ENCODE measurements at places on chromosomes 6 and 20.

- DNase-seq = no peak
Observed at GRCh38 chr6:156029286-156029985, 573.8 kb upstream of the NOX3 start.

DNA sequence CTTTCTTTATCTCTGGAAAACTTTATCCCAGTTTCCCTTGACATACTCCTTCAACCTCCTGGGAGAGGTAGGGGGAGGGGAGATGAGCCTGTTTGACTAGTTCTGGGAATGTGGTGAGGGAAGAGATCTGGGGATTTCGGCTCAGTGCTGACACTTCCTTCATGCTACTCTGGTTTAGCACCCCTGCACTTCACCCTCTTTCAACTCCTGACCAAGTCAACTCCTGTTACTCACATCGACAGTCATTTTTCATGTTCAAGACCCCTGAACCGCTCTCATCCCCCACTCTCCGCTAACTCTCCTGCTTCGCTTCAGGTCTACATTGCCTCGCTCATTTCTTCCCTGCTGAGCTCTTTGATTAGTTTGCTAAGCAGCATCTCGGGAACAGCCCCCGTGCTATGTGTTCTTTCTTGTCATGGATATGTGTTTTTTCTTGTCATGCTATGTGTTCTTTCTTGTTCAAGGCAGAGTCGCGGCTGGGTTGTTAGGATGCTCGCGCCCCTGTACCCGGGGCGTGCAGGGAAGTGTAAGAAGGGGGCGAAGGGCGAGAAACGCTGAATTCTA is 16.6 kb upstream of the TRIM27 start:
- peak; percentile 67 for DNase-seq

GRCh38 chr6:10099529-10100140 is 315.2 kb downstream of the TFAP2A start:
- no peak for DNase-seq

DNA sequence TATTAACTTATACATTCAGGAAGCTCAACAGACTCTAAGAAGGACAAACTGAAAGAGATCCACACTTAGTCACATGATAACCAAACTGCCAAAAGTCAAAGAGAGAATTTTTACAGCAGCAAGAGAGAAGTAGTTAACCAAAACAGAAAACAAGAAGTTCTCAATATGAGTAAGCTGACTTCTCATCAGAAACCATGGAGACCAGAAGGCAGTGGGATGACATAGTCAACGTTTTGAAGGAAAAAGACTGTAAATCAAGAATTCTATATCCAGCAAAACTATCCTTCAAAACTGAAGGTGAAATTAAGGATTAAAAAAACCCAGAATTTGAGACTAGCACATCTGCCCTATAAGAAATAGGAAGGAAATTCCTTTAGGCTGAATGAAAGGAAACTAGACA is 60.4 kb downstream of the COL19A1 start:
- DNase-seq = no peak

DNA sequence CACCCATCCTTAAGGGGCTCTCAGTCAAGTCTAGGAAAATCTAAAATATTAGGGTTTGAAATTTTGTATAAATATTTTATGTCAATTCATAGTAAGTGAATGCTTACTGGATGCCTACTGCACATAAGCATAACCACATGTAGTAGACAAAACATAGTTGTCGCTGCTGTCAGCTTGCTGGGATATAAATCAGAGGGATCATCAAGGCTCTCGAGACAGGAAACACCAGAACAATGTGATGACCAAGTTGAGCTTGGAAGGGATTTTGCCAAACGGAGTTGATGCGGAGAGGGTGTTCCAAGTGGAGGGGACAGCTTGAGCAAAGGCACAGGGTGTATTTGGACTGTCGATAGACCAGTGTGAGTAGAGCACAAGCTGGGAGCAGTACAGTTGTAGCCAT is 105.8 kb upstream of the SUPT3H start:
- DNase-seq = no peak

DNA sequence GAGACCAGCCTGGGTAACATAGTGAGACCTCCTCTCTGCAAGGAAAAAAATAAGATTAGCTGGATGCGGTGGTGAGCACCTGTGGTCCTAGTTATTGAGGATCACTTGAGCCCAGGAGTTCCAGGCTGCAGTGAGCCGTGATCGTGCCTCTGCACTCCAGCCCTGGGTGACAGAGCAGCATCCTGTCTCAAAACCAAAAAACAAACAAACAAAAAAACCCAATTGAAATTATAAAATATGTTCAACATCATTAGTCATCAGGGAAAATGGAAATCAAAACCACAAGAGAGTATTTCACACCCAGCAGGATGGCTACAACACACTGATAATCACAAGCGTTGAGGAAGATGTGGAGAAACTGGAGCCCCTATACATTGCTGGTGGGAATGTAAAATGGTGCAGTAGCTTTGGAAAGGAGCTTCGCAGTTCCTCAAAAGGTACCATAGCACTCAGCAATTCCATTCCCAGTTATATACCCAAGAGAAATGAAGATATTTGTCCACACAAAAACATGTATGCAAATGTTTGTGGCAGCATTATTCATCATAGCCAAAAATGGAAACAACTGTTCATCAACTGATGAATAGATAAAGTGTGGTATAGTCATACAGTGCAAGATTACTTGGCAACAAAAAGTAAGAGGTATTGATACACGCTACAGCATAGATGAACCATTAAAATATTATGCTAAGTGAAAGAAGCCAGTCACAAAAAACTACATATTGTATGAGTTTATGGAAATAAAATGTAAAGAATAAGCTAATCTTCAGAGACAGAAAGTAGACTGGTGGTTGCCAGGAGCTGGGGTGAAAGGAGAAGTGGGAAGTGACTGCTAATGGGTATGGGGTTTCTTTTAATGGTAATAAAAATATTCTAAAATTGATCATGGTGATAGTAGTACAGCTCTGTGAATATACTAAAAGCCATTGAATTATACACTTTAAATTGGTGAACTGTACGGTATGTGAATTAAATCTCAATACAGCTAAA is 38.7 kb upstream of the RIPOR2 start:
- no peak for DNase-seq

DNA sequence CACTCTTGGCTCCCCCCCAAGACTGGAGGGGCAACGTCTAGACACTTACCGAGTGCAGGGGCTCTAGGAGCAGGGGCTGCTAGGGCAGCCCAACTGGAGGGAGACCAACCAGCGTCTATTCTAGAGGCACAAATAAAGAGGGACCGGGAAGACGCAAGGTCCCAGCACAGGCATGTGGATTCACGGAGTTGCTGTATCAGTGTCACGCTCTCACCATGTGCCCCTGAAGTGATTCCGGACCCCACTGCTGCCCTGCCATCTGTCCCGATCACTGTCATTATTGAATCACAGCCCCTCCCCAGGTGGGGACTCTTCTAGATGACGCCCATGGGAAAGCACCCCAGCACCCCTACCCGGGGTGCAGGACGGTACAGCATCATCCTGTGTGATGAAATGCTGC is 54.2 kb downstream of the RAMACL start:
- DNase-seq = no peak

DNA sequence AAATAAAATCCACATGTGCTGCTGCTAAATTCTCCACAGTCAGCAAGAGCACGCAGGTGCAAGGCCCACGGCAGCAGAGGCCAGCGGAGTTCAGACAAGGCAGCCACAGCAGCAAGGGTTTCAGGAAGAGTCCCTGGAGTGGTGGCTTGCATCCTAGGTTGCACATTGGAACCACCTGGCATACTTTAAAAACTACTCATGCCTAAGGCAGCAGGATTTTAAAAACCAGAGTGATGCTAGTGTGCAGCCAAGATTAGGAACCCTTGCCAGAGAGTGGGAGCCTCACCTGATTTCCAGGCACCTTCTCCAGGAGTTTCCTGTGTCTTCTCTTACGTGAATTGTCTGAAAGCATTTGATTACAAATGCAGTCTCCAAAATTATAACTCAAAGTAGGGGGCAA is 104.0 kb upstream of the GPR6 start:
- DNase-seq = no peak

All from caudate nucleus (tissue), 63 donors.